ENCODE measurements at places on chromosomes 7 and 10.

DNA sequence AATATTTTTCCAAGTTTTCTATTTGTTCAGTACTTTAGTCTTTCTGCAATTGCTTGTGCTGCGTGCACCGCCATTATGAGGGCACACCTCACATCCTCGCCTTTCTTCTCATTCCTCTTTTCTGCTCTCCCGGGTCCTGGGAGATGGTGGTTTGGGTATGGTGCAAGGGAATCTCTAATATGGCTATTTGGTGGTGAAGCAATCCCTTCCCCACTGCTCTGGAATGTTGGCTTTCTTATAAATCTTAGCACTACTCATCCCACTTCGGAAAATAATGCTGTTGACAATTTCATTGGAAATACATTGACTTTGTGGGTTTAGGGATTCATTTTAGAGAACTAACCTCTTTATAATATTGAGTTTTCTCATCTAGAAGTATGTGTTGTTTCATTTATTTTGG lies 1.9 kb upstream of the GCK start:
- no peak for DNase-seq

DNA sequence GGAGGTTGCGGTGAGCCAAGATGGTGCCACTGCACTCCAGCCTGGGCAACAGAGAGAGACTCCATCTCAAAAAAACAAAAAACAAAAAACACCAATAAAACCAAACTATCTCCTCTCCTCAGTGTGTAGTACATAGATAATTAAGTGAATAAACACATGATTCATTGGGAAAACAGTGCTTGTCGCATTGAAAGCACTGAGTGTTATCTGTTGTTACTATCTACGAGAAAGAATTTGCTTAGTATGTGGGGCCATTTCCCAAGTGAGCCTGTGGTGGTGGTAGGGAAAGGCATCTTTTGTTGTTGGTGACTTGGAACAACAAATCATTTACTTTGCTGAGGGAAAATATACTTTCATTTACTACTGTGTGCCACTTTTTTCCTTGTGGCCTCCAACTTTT lies 42.6 kb downstream of the RSBN1L start:
- DNase-seq: peak; percentile 53

DNA sequence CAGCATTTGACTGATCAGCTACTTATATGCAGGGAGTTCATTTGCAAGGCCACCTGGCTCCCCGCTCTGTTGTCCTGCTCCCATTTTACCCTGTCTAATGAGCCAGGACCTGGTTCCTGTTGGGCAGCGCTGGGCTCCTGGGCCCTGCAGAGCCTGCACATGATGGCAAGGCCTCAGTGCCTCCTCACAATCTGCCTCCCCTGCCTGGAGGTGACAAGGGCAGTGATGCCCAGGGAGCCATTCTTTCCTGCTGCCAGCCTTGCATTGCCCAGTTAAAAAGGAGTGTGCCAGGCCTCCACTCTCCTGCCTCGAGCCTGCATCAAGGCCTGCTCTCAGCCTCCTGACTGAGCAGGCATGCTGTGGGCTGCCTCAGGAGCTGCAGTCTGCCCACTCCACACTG lies 28.5 kb downstream of the CHAT start:
- DNase-seq: no peak

DNA sequence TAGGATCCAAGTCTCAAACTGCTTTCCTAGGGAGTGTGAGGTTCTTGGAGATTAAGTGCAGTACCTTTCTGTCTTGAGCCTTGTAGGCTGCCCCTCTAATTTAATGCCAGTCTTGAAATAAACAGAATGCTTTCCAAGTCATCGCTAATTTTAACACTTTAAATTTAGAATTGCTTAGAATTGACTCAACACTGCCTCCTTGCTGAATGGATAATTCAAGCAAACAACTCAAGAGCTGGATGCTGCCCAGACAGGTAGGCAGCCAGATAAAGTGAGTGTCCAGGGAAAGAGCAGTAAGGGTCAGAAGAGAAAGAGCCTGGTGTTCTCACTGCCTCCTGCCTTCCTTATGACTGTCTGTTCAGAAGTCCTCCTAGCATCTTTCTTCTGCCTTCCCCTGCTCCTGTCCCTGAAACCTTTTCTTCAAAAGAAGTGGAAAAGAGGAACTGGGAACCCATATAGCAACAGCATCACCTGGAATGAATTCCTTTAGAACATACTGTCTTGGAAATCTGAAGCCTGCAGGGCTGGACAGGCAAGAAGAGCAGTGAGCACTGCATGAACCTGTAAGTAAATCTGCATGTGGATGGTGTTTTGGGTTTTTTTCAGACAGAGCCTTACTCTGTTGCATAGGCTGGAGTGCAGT lies 3.1 kb upstream of the GOT1 start:
- DNase-seq: peak; percentile 23

GRCh38 chr7:134458341-134458805 lies 527 bp downstream of the AKR1B1 start:
- DNase-seq: no peak

- no peak for DNase-seq
Observed at GRCh38 chr7:129769866-129770808, 158.6 kb downstream of the NRF1 start.

Measured in foreskin fibroblast (primary cell).